ENCODE measurements at places on chromosomes 3 and 15.

GRCh38 chr15:64779024-64779423 lies 3.6 kb upstream of the RBPMS2 start:
- no peak for DNase-seq

DNA sequence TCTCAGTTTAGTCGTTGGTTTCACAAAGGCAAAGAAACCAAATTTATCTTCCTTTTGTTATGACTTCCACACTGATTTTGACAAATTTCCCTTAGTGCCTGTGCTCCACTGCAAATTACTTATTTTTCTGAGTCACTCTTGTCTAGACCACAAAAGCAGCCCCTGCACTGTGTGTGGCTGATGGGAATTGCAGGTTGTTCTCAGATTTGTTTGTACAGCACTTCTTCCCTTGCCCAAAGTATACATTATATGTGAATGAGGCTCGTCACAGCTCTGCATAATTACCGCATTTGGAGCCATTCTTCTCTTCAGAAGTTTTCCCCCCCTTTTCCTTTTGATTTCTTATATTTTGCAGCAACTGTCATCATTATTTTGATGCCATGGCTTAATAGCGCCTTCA lies 354.2 kb upstream of the IL12A start:
- DNase-seq = no peak

DNA sequence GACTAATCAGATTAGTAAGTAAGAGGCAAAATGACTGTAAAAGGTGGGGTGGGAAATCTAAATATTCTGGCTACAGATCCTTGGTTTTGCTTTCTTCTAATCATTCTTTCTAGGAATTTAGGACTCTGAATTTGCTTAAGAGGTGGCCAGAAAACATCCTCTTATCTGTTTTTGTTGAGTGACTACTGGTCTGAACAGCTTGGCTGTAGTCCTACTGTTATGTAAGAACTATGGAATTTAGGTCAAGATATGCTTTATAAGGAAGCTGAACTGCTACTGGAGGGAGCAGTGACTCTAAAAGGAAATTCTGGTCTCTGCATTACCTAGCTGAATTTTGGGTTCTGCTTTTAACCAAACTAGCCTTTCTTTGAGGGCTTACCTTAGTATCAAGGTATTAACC lies 33.5 kb upstream of the CSPG5 start:
- DNase-seq = no peak

DNA sequence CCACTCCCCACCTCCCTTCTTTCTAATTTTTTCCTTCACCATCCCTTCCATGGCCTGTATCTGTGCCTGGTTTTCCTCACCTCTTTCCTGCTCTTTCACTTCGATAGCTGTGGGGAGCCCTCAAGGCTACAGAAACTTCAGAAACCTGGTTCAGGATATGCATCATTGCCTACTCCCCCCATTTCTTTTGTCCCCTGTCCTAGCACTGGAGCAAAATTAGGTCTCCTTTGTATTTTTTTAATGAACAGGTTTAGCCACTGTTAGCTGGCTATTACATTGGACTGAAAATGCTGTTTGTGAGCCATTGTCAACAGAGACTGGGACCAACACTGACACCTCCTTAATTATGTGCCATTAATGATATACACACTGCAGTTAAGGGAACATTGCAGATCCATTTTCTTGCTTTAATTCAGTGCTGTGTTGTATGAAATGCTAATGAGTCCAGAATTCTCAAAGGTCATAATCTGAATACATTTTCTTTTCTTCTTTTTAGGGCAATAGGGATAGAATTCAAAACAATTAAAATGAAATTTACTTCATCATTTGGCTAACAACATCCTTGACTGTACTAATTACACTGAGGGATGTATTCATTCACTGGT lies 138.6 kb downstream of the PDCD6IP start:
- DNase-seq = no peak

- no peak for DNase-seq
These were observed 1.8 kb downstream of the CAMKV start for GRCh38 chr3:49867871-49868321.

GRCh38 chr3:46897829-46898320 lies 20.4 kb downstream of the PTH1R start:
- no peak for DNase-seq
